NCI-H748 treated with DMSO at 0.1 percent for 48 hours (cell line): ENCODE measurements at places on chromosomes 3 and 15.

DNA sequence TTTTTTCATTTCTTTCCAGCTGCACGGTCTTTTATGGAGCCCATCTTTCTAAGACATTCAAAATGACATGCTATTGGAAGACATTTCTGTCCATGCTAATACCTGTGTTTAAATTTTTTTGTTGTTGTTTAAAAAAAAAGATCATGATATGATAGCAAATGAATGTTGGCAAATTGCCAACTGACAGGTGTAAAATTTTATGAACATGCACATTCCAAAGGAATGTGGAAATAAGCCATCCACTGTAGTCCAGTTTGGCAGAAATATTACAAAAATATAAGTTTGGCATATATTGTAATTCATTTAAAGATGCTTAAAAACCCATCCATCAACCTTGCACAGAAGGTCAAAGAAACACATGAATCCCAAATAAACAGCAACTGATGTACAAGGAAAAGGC is 75.6 kb upstream of the WNT5A start:
- DNase-seq: no peak

GRCh38 chr3:128083396-128083795 is 31.2 kb downstream of the SEC61A1 start:
- DNase-seq: no peak

DNA sequence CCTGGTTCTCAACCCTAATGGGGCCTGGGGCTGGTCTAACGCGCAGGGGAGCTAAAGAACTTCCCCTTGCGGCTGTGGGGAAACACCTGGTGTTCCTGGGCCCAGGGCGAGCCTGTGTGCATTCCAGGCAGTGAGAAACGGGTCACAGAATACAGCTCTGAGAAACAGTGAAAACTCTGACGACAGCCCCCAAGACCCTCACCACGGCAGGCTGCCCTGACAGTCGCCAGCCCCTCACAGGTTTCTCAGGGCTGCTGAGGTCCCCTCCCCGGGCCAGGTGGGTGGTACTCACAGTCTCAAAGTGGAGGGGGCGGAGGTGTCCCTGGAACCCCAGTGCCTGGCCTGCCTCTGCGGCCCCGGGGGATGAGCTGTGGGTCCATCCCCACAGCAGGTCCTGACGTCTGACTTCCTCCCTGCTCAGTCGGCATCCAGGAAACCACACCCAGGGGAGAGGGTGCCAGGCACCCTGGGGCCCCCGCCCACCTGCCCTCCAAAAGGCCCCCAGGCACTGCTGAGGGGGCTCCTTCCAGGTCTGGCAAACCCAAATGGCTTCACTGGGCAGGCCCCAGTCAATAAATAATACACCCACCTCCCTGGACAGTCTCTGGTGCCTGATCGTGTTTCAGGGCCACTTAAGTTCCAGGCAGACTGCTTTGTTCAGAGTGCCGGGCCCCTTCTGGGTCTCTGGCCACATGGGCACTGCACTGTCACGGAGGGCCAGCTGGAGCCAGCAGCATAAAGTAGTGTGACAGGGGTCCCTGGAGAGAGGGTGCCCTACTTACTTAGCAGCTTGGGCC is 57.7 kb downstream of the IQSEC1 start:
- DNase-seq: no peak

DNA sequence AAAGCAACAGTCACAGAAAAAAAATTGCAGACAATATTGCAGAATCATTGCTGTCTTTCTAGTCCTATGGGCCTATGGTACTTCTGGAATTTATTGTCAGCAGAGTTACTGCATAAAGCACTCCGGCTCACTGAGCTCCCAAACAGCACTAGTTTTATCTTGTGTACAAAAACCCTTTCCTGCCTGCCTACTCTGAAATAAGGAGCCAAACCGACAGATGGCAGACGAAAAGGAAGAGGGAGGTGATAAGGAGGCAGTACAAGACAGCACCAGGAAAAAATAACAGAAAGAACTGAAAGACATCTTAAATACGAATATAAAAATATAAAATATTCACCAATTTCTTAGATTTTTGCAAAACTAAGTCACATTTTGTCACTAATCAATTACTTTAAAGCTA is 15.6 kb downstream of the HERC1 start:
- DNase-seq: no peak

DNA sequence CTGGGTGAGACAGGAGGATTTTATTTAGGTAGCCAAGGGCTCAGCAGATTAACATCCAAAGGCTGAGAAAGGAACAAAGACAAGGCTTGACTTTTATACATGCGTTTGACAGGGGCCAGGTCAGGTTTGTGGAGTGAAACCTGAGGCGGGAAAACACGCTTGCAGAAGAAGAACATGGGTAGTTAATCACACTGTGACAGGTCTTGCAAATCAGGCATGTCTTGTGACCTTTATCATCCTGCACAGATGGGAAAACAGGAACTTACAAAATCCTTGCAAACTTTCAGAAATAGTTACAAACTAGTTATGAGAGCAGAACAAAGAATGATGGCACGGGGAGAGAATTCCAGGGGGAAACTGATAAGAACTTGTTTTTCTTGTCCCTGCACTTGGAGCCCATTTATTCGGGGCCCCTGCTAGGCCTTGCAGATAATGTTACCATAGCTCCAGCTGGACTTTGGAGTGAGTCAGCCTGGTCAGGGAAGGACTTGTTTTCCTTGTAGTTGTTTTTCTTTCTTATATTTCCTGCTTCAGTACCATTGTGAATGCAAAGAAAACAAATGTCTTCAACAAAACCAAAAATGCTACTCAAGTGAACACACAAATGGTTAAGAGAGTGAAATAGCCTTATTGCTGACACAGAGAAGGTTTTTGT is 965.9 kb upstream of the ROBO1 start:
- no peak for DNase-seq

DNA sequence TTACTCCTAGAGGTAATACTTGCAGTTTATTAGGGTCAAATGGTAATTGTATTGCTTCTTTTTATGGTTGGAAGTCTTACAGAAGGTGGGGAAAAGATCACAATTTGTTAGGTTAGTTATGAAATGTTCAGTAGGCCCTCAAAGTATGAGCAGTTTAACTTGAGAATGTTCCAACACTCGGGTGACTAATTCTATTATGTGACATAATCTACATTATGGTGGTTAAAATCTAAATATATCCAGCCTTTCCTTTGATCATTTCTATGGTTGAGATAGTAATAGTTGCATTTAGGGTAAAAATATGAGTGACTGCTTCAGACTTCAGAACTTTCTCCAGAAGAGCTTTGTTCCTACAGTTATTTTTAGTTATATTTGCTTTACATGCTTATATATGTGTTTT is 19.6 kb upstream of the FBXO22 start:
- no peak for DNase-seq

DNA sequence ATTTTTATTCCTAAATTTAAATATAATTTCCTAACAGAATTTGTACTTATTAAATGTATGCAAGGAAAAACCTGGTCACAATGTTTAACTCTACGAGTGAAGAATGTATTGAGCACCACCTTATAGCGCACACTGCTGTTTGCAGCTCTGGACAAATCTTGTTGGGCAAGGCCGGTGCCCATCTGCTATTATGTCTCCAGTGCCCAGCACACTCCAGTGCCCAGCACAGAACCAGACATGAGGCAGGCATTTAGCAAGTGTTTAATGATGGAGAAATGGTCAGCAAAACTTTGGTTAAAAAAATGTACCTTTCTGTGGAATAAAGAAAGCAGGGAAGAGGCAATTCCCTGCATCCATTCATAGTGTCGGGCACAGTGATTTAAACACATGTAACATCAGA is 254.7 kb upstream of the TRIM42 start:
- no peak for DNase-seq
